ENCODE measurements at places on chromosomes 6 and 20. TPM values are rescaled to one million over a fixed set of nuclear protein-coding genes. Genes with fewer than 3 reads are reported as not detected.

GRCh38 chr6:151007922-151008321 is 142.4 kb downstream of the MTHFD1L start:
- DNase-seq = no peak

C20orf141 gene
- not detected for total RNA-seq

GRCh38 chr6:27977387-27977786 is 20.3 kb downstream of the OR2B6 start:
- DNase-seq = no peak

MICAL1 gene
- 21.5 TPM for total RNA-seq

DNA sequence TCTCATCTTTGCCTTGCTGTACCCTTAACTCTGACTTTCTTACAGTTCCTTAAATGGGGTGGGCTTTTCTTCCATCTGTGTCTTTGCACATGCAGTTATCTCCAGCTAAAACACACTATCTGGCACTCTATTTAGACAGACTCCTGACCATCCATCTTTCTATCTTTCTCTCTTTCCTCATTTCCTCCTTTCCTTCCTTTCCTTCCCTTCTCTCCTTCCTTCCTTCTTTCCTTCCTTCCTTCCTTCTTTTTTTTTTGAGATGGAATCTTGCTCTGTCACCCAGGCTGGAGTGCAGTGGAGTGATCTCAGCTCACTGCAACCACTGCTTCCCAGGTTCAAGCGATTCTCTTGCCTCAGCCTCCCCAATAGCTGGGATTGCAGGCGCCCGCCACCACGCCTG is 8.2 kb downstream of the NOTCH4 start:
- DNase-seq = no peak

GRCh38 chr6:39615622-39616021 is 109.6 kb downstream of the KIF6 start:
- no peak for DNase-seq

DNA sequence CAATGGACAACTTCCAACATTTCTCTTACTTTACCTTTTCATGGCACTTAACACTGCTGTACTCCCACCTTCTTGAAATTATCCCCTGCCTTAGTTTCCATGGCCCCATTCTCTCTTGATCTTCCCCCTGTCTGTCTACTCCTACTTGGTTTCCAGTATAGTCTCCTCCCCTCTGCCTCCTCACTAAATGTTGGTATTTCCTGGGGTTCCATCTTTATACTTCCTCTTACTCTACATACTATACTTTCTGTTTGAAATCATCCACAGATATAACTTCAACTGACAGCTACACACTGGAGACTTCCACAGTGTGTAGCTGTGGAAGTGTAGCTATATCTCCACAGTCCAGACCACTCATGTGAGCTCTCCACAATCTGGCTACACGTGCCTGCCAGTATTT is 13.5 kb downstream of the ZHX3 start:
- no peak for DNase-seq

SLC22A16 gene
- 0.14 TPM for total RNA-seq

PSMG4 gene
- total RNA-seq = 28.6 TPM

- DNase-seq = no peak
These were observed 116.3 kb upstream of the CHD6 start for GRCh38 chr20:41734506-41734945.

ADGRB3 gene
- 4.7 TPM for total RNA-seq

- no peak for DNase-seq
These were observed 25.2 kb upstream of the QKI start for GRCh38 chr6:163389354-163389753.

GRCh38 chr6:38349795-38350194 is 289.9 kb downstream of the BTBD9 start:
- no peak for DNase-seq

ANGPT4 gene
- not detected for total RNA-seq

KIAA1755 gene
- 0.06 TPM for total RNA-seq

DNA sequence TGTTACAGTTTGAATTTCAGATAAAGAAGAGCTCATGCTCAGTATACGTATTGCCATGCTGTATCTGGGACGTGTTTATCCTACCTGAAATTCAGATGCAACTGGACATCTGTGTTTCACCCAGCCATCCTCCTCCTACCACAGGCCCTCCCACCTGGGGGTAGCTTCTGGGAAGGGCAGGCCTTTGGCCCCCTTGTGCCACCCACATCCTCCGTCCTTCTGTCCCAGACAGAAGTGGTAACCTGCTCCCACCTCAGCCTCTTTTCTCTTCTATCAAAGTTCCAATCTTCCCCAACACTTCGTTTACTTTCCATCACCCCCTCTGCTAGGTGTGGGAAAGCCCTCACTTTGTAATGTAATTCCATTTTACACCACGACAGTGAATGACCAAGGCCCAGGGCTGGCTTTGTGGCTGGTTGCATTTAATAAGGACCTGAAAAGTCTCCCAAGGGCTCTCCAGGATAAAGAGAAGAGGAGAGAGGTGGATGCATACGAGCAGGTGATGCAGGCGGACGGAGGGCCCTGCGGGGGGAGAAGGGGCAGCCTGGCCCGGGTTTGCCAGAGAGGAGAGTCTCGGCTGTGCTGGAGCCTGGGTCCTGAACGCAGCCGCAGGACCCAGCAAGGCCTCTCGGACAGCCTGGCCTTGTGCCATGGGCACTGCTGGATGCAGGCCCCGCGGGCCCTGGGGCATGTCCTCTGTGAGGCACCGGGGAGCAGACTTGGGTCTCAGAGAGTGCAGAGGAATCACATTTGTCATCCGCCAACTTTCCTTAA is 98.4 kb downstream of the PSMB1 start:
- no peak for DNase-seq

GRCh38 chr6:108838101-108838717 is 10.0 kb upstream of the ARMC2 start:
- no peak for DNase-seq

DNA sequence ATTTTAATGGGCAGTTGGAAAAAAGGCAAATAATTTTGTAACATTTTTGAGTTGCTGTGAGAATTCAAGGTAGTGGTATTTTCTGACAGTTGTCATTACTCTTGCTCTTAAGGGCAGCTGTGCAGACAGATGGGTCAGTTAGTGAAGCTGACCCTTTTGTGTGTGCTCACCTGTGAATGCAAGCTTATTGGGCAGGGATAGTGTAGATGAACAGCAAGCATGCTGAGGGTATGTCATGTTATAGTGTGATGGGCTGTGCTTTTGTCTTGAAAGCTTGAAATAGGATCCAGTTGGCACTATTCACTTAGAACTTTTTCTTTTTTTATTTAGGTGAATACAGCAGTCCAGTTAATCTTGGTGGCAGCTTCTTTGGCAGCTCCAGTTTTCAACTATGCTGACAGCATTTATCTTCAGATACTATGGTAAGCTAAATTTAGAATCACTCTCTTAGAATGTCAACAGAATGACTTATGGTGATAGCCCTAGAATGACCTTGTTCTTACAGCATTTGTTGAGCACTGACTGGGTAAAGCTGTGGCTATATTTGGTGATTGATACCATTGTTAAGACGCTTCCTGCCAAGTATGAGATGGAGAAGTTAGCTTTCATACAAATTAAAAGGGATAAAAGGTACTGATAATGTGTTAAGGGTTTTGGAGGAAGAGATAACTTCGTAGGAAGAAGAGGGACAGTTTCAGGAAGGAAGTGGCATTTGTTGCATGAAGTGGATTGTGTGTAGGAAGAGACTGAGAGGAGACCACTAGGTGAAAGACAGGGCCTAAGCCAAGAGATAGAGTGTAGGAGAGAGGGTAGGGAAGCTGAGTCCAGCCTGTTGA is 19.5 kb downstream of the LRRN4 start:
- DNase-seq = no peak

DNA sequence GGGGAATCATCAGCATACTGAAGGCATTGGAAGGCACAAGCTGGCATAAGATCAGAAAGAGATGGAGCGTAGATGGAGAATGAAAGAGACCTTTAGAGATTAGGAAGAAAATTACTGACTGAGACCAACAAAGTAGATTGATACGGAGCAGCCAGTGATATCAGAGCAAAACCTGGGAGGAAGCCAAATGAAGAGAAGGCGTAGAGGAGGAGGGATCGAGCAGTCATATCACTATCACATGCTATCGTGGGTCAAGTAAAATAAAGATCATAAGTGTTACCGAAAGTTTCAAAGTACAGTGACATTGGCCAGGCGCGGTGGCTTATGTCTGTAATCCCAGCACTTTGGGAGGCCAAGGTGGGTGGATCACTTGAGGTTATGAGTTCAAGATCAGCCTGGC is 53.6 kb upstream of the FANCE start:
- DNase-seq = no peak

DNA sequence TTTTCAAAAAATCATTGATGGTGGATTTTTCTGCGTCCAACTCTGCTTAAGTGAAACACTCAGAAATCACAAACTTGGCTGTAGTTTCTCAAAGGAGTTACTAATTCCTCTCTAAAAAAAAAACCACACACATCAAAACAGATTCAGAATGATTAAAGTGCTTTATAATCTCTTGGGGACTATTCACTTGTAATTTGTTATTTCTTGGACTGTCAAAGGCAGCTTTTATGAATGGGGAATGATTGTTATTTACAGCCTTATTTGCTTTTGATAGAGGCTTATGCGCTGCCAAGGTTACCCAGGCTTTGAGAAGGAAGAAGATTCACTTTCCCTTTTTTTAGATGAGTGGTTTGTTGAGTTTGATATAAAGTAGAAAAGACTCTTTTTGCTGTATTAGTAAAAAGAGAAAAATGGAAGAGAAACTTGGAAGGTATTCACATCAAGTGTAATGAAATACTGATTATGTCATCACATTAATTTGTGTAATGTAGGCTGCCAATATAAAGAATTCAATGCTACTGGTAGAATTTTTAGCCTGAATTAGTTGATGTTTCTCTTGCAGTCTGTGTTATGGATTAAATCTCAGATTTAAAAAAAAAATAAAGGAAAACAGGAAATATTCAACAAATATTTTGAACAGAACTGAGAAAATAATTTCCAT is 381.0 kb upstream of the SASH1 start:
- no peak for DNase-seq

SERINC3 gene
- total RNA-seq = 36.6 TPM

THEMIS gene
- total RNA-seq = not detected

DNA sequence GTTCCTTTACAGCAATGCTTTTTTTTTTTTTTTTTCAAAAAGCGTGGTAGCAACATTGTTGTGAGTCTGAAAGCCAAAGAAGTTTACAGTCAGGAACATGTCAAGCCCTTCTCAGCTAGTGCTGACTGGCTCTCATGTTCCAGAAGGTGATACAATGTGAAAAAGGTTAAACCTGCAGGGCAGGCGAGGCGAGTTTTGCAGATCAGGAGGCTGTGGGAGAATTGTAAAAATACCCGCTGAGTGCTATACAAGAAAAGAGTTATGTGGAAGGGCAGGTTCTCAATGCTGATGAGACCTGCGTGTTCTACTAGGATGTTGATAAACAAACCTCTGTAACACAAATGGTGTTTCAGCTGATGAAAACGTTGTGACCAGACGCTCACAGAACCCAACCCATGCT is 30.9 kb upstream of the RPP40 start:
- no peak for DNase-seq

DNA sequence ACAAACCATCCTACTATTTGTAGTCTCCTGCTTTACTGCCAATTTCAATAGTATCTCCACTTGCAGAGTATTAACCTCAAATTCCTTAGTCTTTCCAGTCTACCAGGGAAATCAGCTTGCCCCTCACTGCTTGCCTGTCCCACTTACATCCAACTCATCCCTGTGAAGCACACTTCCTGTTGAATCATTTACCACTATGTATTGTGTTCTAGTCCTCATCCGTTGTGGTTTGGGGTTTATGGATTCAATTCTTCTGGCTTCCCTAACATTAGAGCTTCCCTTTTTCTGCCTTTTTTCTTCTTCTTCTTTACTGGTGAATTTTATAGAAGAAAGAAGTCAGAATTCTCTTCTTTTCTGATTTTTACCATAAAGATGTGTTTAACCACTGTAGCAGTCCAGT is 5.1 kb upstream of the TXLNB start:
- no peak for DNase-seq

DNA sequence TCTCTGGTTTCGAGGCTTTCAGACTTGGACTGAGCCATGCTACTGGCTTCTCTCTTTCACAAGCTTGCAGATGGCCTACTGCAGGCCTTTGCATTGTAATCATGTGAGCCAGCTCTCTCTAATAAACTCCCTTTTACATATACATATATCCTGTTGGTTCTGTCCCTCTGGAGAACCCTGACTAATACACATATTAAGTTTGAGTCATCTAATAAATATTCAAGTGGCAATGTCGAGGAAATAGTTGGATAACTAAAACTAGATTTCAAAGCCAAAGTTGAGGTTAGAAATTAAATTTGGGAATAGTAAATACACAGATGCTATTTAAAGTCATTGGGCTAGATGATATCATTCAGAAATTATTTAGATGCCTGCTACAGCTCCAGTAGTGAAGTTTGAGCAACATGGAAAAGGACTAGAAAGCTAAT is 1343.4 kb downstream of the GRIK2 start:
- no peak for DNase-seq

DZANK1 gene
- total RNA-seq = 1.4 TPM

ZSCAN23 gene
- 0.87 TPM for total RNA-seq

- DNase-seq = peak; percentile 79
These were observed 78.9 kb upstream of the BEND6 start for GRCh38 chr6:56875961-56876360.

GRCh38 chr6:77298283-77298682 is 165.0 kb downstream of the HTR1B start:
- DNase-seq = no peak
